ENCODE measurements at places on chromosomes 1 and 21.

DNA sequence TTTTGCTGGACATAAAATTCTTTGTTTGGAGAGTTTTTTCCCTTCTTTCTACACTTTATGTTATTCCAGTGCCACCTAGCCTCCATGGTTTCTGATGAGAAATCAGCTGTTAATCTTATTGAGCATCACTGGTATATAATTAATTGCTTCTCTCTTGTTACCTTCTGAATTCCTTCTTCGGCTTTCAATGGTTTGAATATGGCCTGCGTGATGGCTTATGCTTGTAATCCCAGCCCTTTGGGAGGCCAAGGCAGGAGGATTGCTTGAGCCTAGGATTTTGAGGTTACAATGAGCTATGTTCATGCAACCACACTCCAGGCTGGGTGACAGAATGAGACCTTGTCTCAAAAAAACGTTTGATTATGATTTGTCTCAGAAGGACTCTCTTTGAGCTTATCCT lies 13.0 kb upstream of the CNIH4 start:
- DNase-seq = no peak

DNA sequence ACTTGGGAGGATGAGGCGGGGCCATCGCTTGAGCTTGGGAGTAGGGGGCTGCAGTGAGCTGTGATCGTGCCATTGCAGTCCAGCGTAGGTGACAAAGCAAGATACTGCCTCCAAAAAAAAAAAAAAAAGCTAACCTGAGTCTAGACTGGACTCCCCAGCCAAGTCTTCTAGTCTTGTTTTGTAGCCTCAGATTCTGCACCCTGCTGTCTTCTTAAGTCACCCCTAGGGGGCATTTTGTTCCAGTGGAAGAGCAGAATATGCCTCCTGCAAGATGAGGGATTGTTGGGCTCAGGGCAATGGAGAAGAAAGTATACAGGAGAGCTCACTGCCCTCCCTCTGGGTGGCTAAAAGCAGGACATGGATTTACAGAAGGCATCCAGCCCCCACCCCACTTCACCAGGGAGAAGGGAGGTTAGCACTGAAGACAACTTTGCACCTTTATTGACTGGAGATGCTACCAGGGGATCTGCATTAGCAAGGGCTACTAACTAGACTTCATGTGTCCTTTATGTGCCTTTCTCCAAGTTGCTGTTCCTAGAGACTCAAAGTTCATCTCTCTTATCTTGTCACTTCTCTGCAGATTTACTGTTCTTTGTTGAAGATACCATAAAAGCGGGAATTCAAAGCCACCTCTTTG lies 15.3 kb upstream of the RNF187 start:
- peak; percentile 38 for DNase-seq

GRCh38 chr1:9317591-9318417 lies 25.1 kb downstream of the SPSB1 start:
- DNase-seq = no peak

DNA sequence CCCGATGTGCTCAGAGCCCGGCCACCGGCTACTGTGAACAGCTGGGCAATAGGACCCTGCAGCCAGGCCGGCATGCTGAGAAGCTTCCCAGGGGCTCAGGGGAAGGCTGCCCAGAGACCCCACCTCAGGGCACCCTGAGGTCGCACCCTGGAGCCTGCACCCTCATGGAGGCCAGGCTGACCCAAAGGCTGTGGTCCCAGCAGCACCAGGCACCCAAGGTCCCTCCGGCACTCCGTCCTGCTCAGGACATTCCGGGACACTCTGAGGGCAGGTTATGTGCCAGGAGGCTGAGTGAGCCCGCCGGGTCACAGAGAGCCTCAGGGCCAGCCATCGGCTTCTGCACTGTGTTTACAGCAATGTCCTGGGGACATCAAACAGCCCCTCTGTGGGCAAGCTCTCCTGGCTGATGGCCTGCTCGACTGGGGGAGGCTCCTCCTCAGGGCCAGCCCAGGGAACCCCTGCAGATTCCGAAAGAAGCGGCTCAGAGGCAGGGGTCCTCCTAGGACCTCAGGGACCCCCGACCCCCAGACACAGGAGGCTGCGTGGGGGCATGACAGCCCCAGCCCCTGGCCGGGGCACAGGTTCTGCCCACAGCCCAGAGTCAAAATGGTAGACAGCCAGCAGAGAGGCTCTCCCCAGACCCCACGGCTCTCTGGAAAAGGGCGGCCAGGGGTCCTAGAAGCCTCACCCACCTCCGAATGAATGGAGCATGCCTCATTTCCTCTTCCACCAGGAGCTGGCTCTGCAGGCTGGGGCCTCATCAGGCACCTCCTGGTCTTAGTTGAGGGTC lies 8.2 kb downstream of the SLC19A1 start:
- DNase-seq = no peak

- DNase-seq = no peak
Measured at GRCh38 chr1:199515261-199515660, 512.2 kb upstream of the NR5A2 start.

- no peak for DNase-seq
Measured at GRCh38 chr1:231694465-231695077, 68.0 kb downstream of the DISC1 start.

- no peak for DNase-seq
Measured at GRCh38 chr1:173507205-173507846, 30.2 kb downstream of the PRDX6 start.

- peak; percentile 41 for DNase-seq
Measured at GRCh38 chr21:38503583-38503982, 5.3 kb upstream of the ERG start.

GRCh38 chr21:40685141-40685540 lies 161.8 kb downstream of the DSCAM start:
- no peak for DNase-seq

GRCh38 chr21:42285569-42286245 lies 29.5 kb downstream of the TFF3 start:
- DNase-seq = no peak

DNA sequence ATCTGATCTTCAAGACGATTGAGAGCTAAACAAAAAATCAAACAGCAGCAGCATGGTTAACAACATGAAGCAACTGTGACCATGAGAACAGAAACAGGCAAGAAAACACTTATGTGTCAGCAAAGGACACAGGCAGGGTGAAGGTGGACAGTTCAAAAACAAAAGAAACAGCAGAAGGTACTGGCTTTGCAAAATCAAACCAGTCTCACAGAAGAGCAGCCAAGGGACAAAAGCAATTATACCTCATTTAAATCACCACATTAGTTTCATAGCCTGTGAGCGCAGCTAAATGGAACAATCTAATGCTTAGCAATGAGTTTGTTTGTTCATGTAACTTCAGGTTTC lies 59.1 kb downstream of the CAPN2 start:
- no peak for DNase-seq

DNA sequence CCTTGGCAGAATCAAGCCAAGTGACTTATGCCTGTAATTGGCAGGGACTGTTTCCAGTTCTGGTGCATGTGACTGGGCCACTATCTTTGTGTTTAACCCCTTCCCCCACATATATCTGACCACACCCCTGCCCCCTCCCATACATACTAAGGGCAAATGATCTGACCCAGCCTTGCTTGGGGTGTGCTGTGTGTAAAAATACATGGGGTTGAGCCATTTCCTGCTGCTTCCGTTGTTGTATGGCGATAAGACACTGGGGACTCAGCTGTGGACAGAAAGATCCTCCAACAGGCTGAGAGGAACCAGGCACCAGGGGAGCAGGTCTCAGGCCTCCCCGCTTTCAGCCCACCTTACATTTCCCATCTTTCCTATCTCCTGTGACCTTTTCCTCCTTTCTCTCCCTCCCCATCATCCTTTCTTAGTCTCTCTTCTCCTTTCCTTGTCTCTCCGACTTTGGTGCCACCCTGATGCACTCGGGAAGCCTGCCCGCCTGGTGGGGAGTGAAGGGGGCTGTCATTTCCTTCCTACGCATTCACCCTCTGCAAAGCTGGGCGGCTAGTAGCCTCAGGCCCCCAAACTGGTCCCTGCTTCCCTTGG lies 39.7 kb downstream of the TMCC2 start:
- DNase-seq = no peak

GRCh38 chr1:184016169-184016568 lies 21.4 kb downstream of the COLGALT2 start:
- DNase-seq = no peak

DNA sequence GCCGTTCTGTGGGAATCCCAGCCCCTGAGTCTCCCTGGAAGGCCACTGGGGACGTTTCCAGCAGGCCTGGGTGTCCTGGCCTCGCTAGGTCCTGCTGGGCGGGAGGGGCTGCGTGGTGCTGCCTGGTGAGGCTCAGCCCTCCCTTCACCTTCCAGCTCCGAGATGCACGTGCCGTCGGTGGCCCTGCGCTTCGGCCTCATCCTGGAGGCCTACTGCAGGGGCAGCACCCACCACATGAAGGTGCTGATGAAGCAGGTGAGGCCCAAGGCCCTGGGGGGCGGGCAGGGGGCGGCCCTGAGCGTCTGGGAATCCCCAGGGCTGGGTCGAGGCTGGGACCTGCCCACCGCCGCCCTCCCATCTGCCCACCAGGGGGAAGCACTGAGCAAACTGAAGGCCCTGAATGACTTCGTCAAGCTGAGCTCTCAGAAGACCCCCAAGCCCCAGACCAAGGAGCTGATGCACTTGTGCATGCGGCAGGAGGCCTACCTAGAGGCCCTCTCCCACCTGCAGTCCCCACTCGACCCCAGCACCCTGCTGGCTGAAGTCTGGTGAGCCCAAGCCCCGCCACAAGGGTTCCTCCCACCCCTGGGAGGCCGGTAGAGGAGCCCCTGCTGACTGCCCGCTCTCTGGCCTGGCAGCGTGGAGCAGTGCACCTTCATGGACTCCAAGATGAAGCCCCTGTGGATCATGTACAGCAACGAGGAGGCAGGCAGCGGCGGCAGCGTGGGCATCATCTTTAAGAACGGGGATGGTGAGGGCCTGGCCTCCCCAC lies 70.3 kb downstream of the PIK3CD start:
- peak; percentile 64 for DNase-seq

GRCh38 chr1:185486346-185486745 lies 169.3 kb upstream of the IVNS1ABP start:
- DNase-seq = no peak

DNA sequence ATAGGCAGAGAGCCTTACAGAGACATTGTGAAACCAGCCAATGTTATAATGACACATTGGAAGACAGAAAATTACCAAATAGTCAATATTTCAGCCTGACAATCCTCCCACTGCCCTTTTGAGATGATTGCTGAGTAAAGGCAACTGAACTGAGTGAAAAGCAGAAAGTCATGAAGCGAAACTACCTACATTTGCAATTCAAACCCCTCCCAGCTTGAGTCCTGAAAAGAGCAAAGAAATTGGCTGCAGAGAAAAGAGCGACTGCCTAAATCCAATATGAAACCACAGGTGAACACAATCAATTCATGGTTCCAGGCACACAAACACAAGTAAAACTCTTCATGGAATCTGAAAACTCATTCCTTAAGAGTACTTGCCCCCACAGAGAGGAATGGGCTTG lies 143.4 kb upstream of the CHRM3 start:
- no peak for DNase-seq

- no peak for DNase-seq
Measured at GRCh38 chr1:157415661-157416060, 136.7 kb downstream of the FCRL5 start.

DNA sequence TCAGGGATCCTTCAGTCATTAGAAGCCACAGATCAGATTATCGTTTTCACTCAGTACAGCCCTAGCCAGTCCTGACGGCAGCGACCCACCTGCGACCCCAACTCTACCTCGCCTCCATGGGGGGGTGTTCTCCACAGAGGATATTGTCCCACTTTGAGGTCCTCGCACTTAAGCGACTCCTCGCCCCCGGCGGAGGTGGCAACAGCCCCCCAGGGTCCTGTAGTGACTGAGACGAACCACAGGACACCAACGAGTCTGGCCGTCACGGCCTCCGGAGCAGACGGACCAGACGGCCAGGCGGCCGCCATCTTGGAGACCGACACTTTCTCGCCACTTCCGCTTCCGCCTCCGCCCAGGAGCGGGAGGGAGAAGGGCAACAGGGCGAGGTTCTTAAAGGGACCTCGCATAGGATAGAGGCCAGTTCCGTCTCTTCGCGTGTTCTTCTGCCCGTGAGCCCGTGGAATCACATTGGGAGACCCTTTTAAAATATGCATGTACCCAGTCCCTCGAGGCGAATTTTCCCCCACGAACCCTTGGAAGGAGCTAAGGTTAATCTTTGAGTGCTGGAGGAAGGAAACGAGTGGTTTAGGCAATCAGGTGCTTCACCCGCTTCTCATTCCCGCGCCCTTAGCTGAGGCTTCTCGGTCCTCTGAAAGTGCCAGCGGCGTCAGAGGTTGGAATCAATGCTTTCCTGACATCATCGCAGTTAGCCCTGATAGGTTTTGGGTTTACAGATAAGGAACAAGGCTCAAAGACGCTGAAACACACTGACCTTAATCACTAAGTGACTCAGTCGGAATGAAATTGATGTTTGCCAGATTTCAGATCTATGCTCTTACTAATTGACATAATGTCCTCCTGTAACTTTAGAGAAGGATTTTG lies at the start of gene TM2D1:
Gene TM2D1, minus strand, starts transcription at position 329 of the 882 bp plus-strand sequence. Its CDS starts 21 bp downstream, at position 308.
- peak; percentile 91 for DNase-seq

DNA sequence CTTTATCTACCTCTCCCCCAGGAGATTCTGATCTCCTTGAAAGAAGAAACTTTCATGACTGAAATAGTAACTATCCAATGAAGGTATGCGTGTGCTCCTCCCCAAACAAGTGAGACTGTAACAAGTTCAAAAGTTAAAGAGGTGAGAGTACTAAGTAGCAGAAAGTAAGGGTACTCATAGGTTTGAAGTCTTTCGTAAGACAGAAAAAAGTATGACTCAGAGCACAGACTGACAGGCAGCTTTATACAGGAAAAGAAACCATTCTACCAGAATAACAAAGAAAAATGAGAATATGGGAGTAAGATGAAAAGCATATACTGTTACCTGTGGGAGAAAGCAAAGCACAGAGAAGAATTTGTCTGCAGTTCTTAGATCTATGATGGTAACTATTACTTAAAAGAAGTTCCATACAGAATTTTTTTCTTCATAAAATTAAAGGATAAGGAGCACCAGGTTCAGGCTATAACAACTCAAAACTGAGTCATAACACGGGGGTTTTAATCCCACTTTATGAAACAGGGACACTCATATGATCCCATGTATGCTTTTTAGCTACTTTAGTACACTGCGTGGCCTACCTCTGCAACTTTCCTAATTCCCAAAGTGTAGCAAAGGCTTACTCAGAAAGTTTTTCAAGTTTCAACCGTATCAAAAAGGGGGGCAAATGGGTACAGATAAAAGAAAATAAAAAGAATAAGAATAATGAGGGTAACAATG lies 52.0 kb downstream of the FOXJ3 start:
- DNase-seq = no peak

GRCh38 chr1:182845894-182846293 lies 6.7 kb downstream of the DHX9 start:
- DNase-seq = no peak

- DNase-seq = no peak
Measured at GRCh38 chr1:10074059-10074851, 41.5 kb downstream of the UBE4B start.

DNA sequence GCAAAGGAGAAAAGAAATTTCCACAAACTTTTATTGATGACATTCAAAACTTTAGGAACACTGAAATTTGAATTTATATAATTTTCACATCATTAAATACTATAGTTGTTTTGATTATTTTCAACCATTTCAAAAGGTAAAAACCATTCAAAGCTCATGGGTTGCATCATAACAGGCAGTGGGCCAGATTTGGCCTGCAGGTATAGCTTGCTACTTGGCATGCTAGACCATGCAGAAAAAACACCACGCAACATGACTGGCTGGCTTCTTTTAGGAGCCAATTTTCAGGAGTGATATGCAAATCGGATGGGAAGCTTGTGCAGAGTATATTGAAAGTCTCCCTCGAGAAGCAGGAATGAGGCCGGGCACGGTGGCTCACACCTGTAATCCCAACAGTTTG lies 144.8 kb downstream of the GLUL start:
- DNase-seq = no peak

- DNase-seq = no peak
Measured at GRCh38 chr1:6086762-6087376, 41.2 kb downstream of the KCNAB2 start.

GRCh38 chr1:235857756-235858155 lies 8.9 kb downstream of the LYST start:
- DNase-seq = no peak
